ENCODE measurements at places on chromosomes 1 and 21.

- no peak for DNase-seq
Observed at GRCh38 chr1:34140011-34140676, 24.9 kb downstream of the CSMD2 start.

- DNase-seq, result no peak
Observed at GRCh38 chr1:109225308-109225707, 11.6 kb downstream of the SARS1 start.

GRCh38 chr1:12383001-12383400, 153.2 kb downstream of the VPS13D start:
- no peak for DNase-seq

GRCh38 chr1:175234639-175235038, 42.1 kb upstream of the KIAA0040 start:
- DNase-seq, result no peak

DNA sequence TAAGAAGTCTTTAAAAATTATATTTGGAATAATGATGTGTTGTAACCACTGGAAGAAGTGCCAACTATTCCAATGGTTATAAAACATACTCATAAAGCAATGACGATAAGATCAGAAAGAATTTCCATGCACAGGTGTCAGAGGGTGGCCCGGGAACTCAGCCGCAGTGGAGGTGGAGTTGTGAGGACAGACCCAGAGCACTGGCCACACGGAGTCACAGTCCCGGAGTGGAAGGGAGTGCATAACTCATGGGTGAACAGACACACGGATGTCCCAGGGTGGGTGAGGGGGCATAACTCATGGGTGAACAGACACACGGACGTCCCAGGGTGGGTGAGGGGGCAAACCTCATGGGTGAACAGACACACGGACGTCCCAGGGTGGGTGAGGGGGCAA, 2.5 kb downstream of the KRTAP10-4 start:
- no peak for DNase-seq

All from NCI-H1930 (cell line).